CD4-positive, alpha-beta T cell treated with Interleukin-17A for 1 hour (primary cell): ENCODE measurements at places on chromosomes 13 and 19.

DNA sequence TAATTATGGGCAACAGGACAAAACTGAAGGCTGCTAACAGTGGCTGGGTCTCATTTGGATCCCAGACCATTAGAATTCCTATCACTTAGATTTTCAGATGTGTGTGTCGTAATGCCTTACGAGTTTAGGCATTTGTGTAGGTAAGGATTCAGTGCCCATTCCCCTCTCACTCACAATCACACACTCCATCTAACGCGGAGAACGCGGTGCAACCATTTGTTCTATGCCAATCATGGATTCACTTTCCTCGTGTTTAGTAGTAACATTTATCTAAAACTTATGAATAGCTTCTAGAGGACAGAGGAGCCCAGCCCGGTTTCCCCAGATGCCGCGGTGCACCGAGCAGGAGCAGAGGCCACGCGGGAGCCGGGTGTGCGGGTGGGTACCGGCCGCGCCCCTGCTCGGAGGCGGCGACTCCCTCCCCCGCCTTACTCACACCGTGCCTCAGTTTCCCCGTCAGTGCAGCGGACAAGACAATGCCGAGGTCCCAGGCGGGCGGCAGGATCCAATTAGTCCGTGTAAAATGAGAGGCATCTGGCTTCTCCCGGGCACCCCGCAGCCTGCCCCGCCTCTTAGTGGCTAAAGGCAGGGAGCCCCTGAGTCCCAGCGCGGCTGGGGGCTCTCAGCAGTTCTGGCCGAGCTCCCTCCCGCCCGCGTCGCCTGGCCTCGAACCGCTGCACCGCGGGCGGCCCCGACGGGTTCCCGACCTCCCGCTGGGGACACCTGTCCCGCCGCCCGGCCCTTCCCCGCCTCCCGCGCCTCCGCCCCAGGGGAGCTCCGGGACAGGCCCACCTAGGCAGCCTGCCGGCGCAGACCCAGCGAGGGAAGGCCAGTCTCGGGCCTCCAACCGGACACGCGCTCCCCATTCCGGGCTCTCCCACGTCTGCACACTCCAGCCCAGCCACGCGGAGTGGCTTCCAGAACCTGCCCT is 5.9 kb upstream of the C1QTNF9B start:
- no peak for DNase-seq

DNA sequence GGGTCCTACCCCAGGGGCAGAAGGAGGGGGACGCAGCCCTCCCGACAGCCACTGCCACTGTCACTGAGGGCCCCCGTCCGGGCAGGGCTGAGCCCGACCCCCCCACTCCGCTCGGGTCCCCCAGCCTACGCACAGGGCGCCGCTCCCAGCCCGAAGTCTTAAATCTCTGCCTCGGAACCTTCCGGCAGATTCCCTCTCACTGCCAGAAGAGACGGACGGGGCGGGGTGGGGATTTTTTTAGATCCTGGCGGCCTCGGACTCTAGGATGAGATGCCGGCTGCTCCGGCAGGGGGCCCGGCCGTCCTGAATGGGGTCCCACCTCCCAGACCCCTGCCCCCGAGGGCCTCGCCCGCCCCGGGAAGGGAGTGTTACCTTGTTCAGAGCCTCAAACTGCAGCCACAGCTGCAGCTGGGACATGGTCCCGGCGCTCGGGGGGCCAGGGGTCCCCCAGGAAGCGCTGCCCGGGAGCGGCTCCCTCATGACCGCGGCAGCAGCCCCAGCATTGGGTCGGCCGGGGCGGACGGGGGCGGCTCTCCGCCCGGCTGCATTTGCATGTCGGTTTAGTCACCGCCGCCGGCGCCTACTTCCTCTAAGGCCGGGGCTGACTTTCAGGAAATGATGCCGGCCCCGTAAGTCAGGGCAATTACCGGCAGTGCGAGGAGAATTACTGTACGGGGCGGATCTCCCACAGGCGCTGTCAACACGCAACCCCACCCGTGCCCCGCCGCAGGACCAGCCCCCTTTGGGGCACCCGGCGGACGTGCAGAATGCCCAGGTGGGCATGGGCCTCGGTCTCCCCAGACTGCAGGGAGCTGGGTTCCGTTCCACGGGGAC is 28.1 kb downstream of the GPX4 start:
- DNase-seq, result peak; percentile 88

DNA sequence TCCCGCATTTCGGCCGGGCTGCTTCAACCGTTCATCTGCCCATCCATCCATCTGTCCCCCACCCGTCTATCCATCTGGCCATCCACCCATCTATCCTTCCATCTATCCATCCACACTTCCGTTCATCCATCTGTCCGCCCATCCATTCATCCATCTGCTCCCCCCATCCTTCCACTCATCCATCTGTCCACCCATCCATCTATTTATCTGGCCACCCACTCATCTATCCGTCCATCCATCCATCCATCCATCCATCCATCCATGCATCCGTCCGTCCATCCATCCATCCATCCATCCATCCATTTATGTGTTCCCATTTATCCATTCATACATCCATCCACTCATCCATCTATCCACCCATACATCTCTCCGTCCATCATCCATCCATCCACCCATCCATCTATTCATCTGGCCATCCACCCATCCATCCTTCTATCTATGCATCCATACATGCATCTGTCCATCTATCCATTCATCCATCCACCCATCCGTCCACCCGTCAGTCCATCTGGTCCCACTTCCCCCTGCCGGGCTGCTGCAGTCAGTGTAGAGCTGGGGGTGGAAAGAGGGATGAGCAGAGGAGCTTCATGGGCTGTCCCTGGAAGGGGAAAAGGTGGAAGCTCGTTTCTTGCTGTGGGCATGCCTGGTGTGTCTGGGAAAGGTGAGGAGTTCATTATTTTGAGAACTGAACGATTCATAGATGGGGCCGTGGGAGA is 722 bp downstream of the HSD11B1L start:
- DNase-seq, result no peak

GRCh38 chr13:52177276-52177675 is 17.9 kb upstream of the NEK3 start:
- no peak for DNase-seq

DNA sequence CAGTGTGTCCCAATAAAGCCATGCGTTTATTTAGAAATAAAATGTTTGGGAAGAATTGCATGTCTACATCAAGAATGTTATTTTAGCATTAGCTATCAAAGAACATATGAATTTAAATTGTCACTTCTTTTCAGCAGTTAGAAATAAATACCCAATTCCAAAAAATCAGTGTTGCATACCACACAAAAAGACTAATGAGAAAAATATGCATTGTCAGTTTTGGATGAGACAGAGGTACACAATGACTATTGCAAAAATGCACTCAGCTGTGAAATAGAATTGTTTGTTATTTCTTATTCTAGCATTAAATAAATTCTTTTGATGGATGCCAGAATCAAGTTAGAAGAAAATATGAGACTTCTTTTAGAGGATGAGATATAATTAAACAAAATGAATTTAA is 833.9 kb downstream of the SLITRK1 start:
- no peak for DNase-seq

GRCh38 chr19:18391509-18392075 is 5.6 kb downstream of the GDF15 start:
- no peak for DNase-seq

DNA sequence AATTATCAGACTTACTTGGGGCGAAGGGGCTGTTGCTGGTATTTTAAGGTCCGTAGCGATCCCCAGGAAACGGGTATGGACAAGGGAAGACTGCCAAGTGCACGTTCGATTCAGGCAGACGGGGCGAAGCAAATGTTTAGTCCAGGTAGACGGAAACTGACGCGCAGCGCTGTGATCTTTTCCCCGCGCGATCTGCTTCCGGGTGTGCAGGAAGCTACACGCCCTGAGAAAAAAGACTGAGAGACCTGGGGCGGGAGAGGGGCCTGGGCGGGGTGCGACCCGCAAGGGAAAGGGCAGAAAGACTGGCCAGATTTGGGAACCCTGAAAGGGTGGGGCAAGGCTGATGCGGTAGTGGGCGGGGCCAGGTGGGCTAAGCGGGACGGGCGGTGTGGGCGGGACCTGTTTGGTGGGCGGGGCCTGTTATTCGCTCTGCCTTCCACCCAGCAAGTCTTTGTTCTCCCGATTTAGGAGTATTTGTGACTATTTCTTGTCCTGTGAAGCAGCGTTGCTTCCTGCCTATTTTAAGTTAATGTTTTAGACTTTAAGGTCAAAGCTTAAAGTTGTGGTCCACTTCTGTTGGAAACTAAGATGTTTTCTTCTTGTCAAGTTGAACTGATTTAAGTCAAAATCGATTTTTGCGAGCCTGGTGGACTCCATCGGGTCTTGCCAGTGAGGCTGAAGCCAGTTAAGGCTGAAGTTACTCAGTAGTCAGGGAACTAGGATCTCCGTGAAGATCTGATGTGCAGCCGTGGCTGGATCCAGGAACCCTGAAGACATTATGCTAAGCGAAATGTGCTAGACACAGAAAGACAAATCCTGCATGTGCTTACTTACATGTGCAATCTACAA is at the start of gene ZNF836:
TSS of gene ZNF836 (minus strand) at position 301 of the 849 bp plus-strand sequence. CDS start 3,549 bp downstream, outside the sequence.
- peak; percentile 96 for DNase-seq

GRCh38 chr19:55406091-55406825 is 1.3 kb downstream of the UBE2S start:
- DNase-seq, result no peak

DNA sequence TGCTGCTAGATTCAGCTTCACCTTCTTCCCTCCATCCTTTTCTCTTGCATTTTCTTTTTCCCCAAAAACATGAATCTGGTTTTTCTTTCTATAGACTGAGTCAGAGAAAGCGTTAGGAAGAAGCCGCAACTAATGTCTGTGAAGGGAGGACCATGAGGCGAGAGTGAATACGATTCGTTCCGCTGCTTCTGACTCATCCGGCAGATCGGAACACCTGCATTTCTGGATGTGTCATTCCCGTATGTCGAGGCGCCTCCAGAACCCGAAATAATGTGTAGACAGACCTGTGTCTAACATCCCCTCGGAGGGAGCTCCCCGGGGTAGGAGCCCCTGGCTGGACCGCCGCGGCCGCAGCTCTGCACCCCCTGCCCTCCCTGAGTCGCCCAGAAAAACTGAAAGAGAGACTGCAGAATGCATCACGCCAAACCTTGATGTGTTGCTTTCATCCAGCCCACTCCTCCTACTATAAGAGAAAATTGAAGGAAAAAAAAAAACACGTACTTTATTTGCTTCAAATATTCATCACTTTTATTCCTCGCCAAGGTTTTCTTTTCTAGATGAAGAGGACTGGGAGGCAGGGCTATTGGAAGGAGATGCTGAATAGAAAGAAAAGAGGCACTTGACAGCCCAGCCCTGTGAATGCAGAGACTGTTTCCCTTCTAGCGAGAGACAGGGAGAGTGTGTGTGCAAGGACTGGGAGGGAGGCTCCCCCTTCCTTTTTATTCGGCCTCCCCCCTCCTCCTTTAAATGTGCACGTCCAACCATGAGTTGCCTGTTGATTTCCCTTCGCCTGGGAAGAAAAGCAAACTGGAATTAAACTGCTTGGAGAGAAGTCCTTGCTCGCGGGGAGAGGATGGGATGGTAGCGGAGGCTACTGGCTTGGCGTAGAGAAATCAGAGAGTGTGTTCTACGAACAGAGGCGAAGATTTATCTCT is 616 bp upstream of the PCDH17 start:
- DNase-seq, result no peak

DNA sequence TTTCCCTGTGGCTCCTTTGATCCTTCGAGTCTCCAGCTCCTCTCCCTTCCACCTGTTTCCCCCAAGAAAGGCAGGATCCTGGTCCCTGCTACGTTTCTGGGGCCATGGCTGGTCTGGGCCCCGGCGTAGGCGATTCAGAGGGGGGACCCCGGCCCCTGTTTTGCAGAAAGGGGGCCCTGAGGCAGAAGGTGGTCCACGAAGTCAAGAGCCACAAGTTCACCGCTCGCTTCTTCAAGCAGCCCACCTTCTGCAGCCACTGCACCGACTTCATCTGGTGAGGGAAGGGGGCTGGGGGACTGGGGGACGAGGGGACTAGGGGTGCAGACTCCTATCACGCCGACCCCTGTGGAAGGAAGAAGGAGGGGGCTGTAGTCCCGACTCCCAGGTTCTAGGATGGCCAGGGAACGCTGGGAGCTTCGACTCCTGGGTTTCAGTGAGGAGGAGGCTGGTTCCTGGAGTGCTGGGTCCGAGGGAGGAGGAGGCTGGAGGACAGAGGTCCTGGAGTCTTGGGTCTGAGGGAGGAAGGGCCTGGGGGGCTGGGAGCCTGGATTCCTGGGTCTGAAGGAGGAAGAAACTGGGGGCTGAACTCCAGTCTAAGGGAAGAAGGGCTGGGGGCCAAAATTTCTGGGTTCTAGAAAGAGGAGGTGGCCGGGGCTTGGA is 524 bp downstream of the PRKCG start:
- DNase-seq, result no peak

- DNase-seq, result no peak
Observed at GRCh38 chr19:52722062-52723003, 12.5 kb downstream of the ZNF611 start.

DNA sequence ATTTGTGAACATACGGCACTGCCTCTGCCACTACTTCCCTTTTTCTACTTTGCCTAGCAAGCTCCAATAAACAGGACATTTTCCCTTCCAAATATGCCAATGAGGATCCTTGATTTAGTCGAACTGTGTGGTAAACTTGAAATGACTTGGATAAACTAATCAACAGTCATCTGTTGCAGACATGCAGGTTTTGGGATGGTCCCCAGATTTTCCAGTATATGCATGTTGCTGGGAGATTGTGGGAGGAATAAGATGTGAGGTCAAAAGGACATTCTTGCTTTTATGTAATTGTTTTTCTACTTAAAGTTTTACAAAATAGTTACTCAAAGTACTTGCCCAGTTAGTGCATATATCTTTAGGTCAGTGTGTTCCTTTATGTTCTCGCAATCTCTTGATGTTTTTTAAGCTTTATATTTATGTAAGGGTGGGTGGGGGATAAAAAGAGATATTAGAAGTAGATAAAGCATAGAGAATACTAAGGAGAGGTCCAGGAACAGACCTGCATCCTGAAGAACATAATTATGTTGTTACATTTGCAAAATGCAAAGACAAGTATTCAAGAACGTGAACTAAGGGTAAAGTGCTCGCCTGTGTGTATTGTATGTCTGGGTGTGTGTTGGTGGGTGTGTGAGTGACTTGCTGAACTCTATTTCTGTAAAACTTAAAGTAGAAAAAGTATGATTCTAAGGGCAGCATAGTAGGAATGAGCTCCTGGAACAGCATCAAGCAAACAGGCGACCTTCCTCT is 88.4 kb upstream of the OXGR1 start:
- DNase-seq, result no peak

GRCh38 chr19:58554494-58555368 is at the start of gene CHMP2A:
Gene CHMP2A, minus strand, starts transcription at chr19:58555105. Its CDS starts 893 bp downstream, at chr19:58554212.
- DNase-seq, result peak; percentile 98

DNA sequence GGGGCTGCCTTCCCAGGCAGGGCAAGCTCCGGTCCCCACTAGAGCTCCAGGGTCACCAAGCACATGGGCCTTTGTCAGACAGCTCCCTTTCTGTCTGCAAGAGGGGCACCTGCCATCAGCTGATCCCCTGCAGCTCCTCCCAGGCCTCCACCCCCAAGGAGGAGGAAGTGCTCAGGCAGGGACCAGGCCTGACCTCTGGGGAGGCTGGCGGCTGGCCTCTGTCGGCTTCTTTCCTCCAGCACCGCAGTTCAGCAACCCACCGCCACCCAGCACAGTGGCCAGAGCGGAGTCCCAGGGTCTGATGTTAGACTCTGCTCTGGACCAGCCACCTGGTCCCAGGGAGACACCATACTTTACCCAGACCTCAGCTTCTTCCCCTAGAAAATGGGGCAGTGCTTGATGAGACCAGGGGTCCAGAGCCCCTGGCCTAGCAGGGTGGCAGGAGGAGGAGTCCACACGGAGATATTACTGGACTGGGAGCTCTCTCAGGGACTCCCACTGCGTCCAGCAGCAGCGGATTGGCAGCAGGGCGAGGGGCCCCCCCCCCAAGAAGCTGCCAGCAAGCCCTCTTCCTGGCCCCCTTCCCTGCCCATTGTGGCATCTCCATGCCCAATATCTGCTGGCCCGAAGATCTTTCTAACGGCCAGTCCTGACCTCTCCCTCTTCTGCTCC is 24.1 kb downstream of the NKPD1 start:
- no peak for DNase-seq
